ENCODE measurements at places on chromosomes 12 and 14. TPM values are rescaled to one million over a fixed set of nuclear protein-coding genes. Genes with fewer than 3 reads are reported as not detected.

The TAS2R30 gene
- polyA plus RNA-seq = 0.15 TPM

The RDH12 gene
- not detected for polyA plus RNA-seq

DNA sequence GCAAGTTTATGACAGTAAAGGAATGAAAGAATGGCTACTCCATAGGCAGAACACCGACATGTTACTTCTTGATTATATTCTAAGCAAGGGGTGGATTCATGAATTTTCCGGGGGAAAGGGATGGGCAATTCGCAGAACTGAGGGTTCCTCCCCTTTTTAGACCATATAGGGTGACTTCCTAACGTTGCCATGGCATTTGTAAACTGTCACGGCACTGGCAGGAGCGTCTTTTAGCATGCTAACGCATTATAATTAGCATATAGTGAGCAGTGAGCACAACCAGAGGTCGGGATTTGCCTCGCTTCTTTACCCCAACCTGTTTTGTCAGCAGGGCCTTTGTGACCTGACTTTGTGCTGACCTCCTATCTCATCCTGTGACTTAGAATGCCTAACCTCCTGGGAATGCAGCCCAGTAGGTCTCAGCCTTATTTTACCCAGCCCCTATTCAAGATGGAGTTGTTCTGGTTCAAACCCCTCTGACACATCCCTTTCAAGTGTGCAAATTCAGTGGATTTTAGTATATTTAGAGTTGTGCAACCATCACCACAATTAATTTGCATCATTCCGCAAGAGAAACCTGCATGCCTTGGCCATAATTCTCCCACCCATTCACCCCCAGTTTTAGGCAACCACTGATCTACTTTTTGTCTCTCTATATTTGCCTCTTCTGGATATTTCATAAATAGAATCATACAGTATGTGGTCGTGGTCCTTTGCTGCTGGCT lies 27.4 kb downstream of the PALS1 start:
- no peak for DNase-seq

- peak; percentile 24 for DNase-seq
Observed at GRCh38 chr12:88896958-88897357, 316.7 kb upstream of the KITLG start.

DNA sequence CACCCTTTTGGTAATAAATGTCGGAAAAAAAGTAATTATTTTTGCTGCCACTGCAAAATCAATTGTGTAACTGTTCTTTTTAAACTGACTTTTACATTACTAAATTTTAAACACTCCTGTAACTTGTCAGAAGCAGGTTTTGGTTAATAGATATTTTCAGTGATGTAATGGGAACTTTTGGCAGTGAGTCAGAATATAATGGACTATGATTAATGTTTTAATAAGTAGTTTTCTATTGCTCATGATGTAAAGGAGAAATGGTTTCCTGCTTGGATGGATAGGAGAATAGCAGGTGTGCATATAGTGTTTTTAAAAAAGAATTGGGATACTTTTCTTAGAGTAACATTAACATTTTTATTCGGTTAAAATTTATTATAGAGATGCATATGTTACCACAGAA lies 58.8 kb downstream of the TRMT5 start:
- no peak for DNase-seq

The OAS2 gene
- 1.9 TPM for polyA plus RNA-seq

All from BJ (cell line).